ENCODE measurements at places on chromosomes 7 and 10.
A peak's percentile ranks its signal among the peaks of the same experiment; 100 is the strongest.

GRCh38 chr10:104330168-104331110 lies 7.8 kb downstream of the ITPRIP start:
- no peak for DNase-seq

- no peak for DNase-seq
Observed at GRCh38 chr10:44399659-44400451, 15.0 kb upstream of the CXCL12 start.

DNA sequence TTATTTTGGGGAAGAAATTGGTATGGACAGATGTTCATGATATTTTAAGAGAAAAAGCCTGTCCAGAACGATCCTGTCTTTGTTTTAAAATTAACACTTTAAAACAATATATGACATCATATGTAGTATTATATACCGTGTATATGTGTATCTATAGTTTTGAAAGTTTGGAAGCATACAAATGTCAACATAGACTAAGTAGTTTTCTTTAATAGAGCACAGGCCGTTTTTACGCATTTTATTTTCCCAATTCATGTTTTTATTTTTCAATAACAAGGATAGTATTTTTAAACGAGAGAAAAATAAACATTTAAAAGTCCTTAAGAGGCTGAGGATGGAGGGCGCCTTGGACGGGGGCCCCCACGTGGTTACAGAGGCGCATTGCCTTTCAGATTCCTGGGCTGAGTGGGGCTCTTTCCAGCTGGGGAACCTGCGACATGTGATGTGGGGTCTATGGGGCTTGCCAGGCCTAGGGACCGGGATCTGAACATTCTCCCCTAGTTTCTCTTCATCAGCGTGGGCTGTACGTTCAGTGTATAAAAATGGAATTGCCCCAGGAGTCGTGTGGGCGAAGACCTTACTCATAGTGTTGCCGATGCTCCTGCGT lies 127.8 kb upstream of the ZNF746 start:
- DNase-seq, result peak; percentile 39

- no peak for DNase-seq
Observed at GRCh38 chr10:48406204-48406603, 99.7 kb downstream of the MAPK8 start.
